ENCODE measurements at places on chromosomes 7 and 10. TPM values are rescaled to one million over a fixed set of nuclear protein-coding genes. Genes with fewer than 3 reads are reported as not detected.

- H3K4me3 ChIP-seq: no peak overlapping the region
These were observed 209.8 kb upstream of the MYO3A start for GRCh38 chr10:25724241-25724640.

DNA sequence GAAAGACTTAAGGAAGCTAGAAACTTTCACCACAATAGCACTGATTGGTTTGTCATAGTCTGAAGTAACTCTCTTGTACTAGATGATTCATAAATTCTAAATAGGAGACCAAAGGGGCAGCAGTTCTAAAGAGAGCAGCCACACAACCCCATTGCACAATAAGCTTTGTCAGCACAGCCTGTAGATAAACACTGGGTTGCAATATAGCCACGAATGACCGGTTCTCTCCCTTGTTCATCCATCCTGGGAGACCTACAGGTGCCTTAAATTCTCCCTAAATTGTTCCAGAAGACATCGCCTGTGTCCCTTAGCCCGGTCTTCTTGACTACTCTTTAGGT lies 167.0 kb downstream of the SNX13 start:
- H3K27me3 ChIP-seq: no peaks in the 10 kb centered on the region
- no peaks in the 10 kb centered on the region for H3K36me3 ChIP-seq
- no peak for DNase-seq
- H3K4me3 ChIP-seq: no peak overlapping the region
- H3K27ac ChIP-seq: no peak overlapping the region

DNA sequence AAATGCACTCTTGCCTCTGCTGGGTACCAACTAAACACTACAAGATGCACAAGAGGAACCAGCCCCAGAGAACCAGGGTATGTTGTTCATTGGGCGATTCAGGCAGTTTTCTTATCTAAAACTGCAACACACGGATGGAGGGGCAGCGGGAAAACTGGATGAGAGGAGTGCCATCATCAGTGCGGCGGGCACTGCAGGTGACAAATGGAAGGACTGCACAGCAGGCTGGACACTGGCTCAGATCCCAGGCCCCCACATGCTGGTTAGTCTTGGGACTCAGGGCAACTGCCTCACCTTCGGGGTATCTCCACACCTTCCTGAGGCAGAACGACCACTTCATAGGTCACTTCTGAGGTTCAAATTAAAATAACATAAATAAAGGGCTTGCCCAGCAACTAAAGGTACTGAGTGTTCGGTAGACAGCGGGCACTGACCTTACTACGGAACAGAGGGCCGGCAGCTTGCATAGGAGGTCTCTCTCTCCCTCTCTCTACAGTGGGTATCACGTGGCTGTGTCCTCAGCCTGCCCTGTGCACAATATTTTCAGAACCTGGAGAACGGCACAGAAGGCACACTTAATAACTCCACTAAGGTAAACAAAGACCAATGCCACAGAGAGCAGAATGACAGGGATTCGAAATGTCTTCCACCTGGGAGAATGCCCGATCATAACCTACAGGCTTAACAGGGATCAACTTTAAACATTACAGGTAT lies 72.1 kb downstream of the GRB10 start:
- no peak overlapping the region for H3K27ac ChIP-seq
- peaks cover 6% of the 10 kb centered on the region for H3K4me1 ChIP-seq
- H3K36me3 ChIP-seq: no peaks in the 10 kb centered on the region

DNA sequence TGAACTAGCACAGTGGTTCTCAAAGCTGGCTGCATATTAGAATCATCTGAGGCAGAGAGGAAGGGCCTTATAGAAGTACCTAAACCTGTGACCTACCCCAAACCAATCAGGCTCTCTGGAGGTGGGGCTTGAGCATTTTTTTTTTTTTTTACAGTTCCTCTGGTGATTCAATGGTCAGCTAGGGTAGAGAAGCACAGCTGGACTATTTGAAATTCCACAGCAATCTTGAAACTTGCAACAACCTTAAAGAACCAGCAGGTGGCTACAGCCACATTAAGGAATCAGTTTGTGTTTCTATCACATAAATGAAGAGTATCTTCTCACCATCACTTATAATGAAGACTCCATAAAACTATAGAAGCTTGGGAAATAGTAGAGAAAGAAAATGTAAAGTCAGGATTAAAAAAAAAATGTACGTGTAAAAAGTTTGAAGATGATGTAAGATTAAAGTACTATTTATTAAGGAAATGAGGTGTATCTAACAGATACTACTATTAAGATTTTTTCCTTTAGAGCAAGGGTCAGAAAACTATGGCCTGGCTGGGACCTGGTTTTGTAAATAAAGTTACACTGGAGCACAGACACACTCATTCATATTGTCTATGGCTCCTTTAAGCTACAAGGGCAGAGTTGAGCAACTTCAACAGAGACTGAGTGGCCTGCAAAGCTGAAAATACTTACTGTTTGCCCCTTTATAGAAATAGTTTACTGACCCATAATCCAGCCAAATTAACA lies 3.8 kb downstream of the RTKN2 start:
- peaks cover 17% of the 10 kb centered on the region for H3K27me3 ChIP-seq
- DNase-seq: peak; percentile 7
- no peak overlapping the region for H3K27ac ChIP-seq
- H3K36me3 ChIP-seq: peaks cover 2% of the 10 kb centered on the region

- peaks cover 51% of the 10 kb centered on the region for H3K4me1 ChIP-seq
- H3K4me3 ChIP-seq: no peak overlapping the region
- peaks cover 30% of the 10 kb centered on the region for H3K36me3 ChIP-seq
- DNase-seq: peak; percentile 10
- H3K27ac ChIP-seq: no peak overlapping the region
These were observed 786 bp downstream of the ATP5F1C start for GRCh38 chr10:7788639-7789286.

DNA sequence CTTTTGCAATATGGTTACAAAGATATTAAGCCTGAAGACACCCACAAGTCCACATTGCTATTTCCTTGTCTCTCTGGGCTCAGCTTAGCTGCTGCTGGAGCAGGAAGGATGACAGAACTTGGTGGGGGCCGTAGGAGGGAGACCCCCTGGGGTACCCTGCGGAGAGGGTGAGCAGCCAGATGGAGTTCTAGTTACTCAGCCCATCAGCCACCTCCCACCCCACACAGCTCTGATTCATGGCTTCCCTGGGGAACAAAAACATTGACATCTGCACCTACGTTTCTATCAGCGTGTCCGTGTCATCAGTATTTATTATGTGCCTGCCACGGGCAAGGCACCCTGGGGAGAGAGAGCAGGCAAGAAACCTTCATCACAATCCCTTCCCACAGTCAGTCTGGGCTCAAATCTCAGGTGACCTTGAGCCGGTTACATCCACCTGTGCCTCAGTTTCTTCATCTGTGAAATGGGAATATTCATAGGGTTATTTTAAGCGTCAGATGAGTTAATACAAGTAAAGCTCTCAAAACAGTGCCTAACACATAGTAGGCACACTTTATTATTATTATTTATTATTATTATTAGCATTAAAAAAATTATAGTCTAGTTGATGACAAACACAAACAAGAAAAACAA lies 131.5 kb downstream of the C10orf105 start:
- no peak for DNase-seq
- no peaks in the 10 kb centered on the region for H3K27me3 ChIP-seq
- H3K4me3 ChIP-seq: no peak overlapping the region
- no peak overlapping the region for H3K27ac ChIP-seq
- H3K36me3 ChIP-seq: no peaks in the 10 kb centered on the region
- H3K4me1 ChIP-seq: no peaks in the 10 kb centered on the region

DNA sequence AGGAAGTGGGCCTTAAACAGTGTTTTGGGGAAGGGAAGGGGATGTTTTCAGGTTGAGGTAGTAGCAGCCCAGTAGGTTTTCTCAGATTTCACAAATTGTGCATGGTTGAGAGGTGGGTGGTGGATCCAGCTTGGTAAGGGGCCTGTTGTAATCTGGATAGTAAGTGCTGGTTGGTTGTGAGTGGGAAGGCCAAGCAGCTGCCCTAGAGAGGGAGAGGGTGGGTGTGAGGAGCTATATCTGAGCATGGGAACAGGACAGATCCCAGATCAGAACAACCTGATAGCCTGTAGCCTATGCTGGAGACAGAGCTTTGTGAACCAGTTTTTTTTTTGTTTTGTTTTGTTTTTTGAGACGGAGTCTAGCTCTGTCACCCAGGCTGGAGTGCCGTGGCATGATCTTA lies 53.9 kb upstream of the ZMIZ2 start:
- H3K27me3 ChIP-seq: no peaks in the 10 kb centered on the region
- H3K4me1 ChIP-seq: no peaks in the 10 kb centered on the region
- H3K27ac ChIP-seq: no peak overlapping the region
- DNase-seq: no peak
- peaks cover 63% of the 10 kb centered on the region for H3K36me3 ChIP-seq

GRCh38 chr10:28800144-28800543 lies 122.8 kb downstream of the BAMBI start:
- no peak overlapping the region for H3K4me3 ChIP-seq
- H3K27me3 ChIP-seq: peaks cover 4% of the 10 kb centered on the region
- no peak overlapping the region for H3K27ac ChIP-seq
- H3K4me1 ChIP-seq: no peaks in the 10 kb centered on the region
- DNase-seq: no peak

The UBTD1 gene
- total RNA-seq: 0.72 TPM

The ZNF92 gene
- total RNA-seq: 17.8 TPM

Measured in activated CD4-positive, alpha-beta T cell treated with anti-CD3 and anti-CD28 coated beads, Interleukin-2, amount 10 ng/mL, durations not matched to agents 7 days and 5 days (primary cell).